ENCODE measurements at places on chromosomes 6 and 20.

DNA sequence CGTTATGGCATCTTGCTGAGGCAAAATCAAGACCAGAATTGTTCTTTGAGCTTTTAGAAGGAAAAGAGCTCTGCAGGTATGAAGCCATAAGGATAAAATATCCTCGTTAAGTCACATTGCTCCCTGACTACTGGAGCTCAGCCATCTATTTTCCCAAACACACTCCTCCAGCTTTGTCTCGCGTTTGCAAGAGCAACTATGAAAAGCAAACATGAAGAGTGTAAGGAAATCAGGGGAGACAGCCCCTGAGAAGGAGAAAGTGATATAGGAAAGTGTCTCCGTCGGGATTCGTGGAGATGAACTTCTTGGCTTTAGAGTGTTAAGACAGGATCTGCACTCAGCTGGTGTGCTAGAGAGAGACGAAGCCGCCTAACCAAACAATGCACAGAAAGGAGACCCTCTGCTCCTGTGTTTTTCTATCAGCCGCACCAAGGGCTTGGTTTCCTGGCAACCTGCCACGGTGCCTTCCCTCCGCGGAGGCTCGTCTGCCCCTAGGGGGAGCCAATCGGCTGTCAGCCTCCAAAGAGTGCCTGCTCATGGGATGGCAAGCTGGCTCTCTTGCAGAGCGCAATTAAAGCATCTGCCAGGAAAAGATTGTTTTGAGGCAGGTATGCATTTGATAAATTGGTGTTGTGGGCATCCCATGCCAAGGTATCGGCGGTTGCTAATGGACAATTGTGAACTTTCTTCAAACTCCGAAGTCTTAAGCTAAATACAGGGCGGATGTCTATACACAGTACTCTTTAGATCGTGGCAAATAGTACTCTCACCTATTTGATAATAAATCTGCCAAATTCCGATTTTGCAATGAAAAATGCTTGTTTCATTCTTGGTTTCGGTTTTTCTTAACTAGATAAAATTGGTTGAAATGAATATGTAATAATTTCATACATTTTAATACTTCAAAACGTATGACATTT is 603.2 kb downstream of the RNF144B start:
- peak; percentile 66 for DNase-seq

DNA sequence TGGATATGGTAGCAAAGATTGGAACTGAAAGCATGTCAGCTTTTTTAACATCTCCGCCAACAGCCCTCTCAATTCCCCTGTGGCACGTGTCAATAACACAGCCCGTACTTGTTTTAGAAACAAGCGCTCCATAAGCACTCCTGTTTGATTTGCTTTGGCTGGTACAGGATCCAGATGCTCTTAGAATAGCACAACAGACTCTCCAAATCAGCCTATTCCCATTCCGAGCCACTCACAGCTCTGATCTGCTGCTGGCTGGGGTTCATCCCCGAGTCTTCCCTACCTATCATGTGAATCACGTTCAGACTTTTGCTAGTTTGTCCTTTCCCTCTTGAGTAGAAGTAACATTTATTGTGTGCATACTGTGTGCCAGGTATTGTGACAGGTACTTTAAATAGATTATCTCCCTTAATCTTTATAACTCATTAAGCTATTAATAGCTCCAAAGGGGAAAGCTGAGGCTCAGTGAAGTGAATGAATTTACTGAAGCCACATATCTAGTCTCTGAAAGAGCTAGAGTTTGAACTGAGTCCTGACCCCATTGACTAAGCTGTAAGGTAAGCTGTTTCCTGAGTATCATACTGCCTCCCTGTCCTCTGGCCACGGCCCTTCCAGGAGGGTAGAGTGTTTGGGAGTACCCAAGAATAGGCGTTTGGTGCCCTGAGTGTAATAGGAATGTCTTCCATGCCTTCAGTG is 46.7 kb downstream of the RALY start:
- no peak for DNase-seq

DNA sequence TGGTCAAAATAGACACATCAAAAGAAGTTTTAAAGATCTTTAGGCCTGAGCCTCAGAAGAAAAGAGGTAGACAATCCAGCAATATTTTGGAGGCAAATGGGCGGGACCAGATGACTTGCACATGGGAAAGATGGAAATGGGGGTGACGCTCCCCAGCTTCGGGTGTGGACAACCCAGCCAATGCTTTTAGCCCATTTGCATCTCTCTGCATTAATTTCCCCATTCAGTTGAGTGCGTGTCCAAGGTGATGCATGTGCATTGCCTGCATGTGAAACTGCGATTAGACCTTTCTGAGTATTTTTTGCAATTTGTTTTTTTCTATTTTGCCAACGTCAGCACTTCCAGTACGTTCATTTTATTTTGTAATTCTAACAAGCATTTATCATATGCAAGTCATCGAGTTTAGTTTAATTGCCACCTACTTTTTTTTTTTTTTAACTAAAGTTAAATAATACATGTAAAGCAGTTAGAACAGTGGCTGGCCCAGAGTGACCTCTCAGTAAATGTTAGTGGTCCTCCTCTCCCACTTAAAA is 24.2 kb downstream of the PDRG1 start:
- no peak for DNase-seq

DNA sequence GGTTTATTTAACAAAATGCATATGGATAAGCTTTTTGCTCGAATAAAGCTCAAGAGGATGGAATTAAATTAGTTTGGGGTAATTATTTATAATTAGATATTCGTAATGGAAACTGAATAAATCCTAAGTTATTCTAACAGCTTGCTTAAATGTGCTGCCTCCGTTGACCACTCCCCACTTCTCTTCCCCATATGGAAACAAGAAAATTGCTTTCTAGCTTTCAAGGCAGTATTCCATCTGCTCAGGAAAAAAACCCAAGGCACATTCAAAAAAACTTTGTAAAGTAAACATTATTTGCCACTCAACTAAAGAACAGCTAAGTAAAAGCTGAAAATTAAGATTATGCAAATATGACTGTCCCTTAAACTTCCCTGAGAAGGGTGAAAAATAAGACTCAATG is 369.2 kb downstream of the HAO1 start:
- no peak for DNase-seq

GRCh38 chr20:57481281-57481711 is 43.6 kb downstream of the CTCFL start:
- DNase-seq, result no peak

GRCh38 chr20:2416541-2417212 is 36.0 kb downstream of the TGM6 start:
- peak; percentile 80 for DNase-seq

DNA sequence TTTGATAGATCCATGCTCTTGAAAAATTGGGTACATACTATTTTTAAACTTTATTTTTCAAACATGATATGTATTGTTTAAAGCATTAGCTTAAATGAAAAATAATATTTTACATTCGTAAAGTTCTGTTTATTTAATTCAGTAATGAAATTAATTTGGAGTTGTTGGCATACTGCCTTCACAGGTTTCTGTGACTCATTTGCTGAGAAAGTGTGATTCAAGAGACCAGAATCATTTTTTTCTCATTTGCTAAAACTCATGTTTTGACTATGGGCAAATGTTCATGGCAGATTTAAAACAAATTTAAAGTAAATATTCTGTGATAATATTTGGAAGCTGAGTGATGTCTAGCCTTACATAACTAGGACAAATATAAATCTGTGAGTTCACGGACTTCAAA is 230.4 kb downstream of the BCKDHB start:
- DNase-seq, result no peak

- DNase-seq, result no peak
Observed at GRCh38 chr6:29232725-29233124, 62.0 kb downstream of the OR2J2 start.

- no peak for DNase-seq
Observed at GRCh38 chr6:44073612-44074438, 53.4 kb downstream of the MRPL14 start.

GRCh38 chr6:88124925-88125557 is 41.1 kb downstream of the CNR1 start:
- no peak for DNase-seq

GRCh38 chr6:36018339-36018738 is 6.1 kb downstream of the SLC26A8 start:
- no peak for DNase-seq

GRCh38 chr20:17430125-17430950 is 100.8 kb downstream of the BFSP1 start:
- DNase-seq, result peak; percentile 97

DNA sequence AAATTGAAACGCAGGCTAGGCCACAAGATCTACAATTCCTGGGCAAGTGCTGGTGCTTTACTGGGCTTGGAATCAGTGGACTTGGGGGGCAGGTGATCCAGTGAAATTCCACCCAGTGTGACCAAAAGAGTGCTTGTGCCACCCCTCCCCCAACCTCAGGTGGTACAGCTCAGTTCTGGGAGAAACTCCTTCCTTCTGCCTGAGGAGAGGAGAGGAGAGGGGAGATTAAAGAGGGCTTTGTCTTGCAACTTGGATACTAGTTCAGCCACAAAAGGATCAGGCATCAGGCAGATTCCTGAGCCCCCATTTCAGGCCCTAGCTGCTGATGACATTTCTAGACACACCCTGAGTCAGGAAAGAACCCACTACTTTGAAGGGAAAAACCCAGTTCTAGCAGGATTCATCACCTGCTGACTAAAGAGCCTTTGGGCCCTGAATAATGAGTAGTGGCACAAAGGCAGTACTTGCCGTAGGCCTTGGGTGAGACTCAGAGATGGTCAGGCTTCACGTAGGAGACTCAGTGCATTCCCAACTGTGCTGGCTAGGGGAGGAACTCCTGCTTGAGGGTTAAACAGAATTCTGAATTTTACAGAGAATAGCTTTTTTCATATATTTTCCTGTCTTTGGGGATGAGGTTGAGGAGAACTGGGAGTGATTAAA is 446.7 kb downstream of the BMP2 start:
- no peak for DNase-seq

Measured in NCI-H2081 (cell line).